ENCODE measurements at places on chromosomes 5 and 9.
A peak's percentile ranks its signal among the peaks of the same experiment; 100 is the strongest.

DNA sequence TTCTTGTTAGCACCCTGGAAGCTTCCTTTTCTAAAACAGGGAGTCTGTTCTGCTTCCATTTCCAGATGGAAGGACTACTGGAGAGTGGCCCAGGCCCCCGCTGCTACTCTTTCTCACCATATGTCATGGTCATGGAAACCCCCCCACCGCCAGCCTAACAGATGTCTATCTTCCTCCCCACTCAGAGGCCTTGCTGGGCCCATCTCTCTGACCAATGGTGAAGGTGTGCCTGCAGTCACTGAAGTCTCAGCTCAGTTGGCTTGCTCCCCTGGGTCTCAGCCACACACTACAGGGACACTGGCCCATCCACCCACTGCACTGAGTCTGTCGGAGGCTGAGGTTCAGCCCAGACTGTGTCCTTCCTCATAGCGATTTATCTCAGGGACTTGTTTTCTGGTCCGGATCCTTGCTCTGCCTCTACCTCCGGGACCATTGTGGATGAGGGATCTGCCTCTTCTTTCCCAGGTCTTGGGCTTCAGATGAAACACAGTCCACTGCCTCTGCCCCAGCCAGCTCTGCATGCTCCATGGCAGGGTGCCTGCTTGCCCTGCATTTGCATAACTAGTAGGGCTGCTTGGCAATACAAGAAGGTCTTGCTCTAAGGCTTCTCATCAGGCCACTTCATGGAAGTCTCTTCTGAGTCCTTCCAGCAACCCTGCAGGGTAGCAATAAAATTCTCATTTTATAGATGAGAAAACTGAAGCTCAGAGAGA is 30.8 kb downstream of the GALNT12 start:
- peak; percentile 32 for DNase-seq

DNA sequence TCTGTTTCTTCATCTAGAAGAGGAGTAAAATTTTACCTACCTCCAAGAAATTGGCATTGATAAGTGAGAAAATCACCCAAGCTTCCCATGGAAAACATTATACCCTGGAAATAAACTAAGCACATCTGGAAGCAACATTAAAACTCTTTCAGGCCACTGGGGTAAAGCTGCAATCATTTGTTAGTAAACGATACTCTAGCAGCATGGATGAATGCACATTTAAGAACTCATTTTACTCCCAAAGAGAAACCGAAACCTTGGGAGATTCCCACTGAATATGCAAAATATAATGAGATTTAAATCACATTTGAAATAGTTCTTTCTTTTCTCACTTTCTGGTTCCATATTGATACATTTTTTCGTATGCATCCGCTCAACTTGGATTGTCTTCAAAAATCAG is 467.5 kb downstream of the EFNA5 start:
- no peak for DNase-seq

DNA sequence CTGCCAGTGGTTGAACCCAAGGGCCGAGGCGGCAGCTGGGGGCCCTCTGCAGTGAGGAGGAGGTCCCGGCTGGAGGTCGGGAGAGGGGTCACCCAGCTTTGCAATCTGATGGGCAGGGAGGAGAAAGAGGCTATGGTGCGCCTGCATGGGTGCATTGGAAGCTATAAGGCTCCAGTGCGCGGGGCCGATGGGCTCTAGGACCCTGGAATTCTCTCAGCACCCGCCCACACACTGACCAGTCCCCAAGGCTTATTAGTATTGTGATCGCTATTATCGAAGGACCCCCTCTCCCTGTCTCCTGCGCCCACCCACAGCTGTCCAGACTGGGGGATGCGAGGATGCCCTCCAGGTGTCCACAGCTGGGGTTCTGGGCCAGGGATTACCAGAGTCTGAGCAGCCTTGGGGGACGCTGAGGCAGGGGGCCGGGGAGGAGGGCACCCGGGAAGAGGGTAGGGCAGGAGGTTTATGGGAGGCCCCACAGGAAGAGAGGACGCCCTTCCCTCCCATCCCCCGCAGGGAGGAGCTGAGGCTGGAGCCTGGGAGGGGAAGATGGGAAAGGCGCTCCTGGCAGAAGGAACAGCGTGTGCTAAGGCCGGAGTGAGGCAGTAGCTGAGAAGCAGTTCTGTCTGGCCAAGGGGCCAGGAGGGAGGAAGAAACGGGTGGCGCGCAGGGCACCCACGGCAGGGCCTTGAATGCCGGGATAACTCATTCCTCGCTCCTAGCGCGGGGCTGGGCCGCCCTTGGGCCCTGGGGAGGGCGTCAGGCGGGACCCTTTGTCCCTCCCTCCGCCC is 24.2 kb downstream of the C9orf50 start:
- no peak for DNase-seq

GRCh38 chr5:55681301-55681700 is 30.8 kb downstream of the SLC38A9 start:
- DNase-seq = no peak

DNA sequence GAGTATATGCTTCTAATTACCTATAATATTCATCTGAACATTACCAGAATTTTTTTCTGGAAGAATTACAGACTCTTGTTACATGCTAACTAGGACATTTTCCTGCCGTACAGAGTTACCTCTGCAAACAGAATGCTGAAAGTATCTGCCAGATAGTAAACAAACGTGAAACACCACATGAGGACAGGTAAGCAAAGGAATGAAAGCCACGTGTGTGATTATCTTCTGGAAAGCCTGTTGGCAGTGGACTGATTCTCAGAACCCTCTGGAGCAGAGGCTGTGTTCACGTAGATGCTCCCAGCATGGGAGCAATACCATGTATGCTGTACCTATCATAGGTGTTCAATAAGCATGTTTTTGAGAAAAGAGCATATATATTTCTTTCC is 472.6 kb downstream of the ENC1 start:
- DNase-seq = no peak

- no peak for DNase-seq
Observed at GRCh38 chr5:103259705-103260355, 1.3 kb downstream of the MACIR start.

GRCh38 chr5:133381571-133382365 is 230.6 kb downstream of the FSTL4 start:
- DNase-seq = no peak

GRCh38 chr5:9361835-9362234 is 184.0 kb downstream of the SEMA5A start:
- DNase-seq = no peak

- DNase-seq = no peak
Observed at GRCh38 chr9:4242239-4242638, 57.6 kb downstream of the GLIS3 start.

GRCh38 chr5:172417130-172417841 is 37.0 kb downstream of the SH3PXD2B start:
- no peak for DNase-seq

DNA sequence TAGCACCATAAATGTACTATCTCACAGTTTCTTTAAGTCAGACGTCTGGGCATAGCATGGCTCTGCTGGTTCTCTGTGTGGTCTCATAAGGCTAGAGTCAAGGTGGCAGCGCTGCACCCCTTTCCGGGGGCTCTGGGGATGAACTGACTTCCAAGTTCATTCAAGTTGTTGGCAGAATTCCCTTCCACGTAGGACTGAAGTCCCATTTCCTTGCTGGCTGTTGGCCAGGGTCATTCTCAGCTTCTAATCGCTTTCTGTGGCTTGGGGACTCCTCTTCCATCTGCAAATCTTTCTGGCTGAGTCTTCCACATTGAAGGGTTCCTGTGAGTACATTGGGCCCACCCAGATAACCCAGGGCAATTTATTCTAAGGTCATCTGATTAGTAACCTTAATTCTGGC is 211.0 kb downstream of the AGTPBP1 start:
- no peak for DNase-seq

GRCh38 chr5:16192311-16192710 is 12.7 kb upstream of the MARCHF11 start:
- DNase-seq = no peak

GRCh38 chr5:135670588-135670987 is 91.8 kb upstream of the CXCL14 start:
- DNase-seq = no peak

GRCh38 chr5:9283021-9283420 is 262.9 kb downstream of the SEMA5A start:
- no peak for DNase-seq

DNA sequence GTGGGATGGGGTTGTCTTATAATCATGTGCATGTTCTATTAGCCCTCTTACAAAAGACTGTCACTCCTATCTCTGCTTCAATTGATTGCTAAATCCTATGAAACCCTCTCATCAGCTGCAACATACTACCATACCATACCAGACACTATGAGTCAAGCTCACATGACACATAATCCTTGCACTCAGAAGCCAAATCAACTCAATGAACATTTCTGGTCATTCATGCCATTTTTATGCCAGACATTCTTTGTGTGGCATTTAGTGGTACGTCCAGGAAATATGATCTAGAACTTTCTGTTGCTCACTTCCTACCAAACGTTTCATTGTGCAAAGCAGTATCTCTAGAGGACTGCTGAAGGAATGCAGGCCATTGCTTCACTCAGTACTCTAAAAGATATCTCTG is 159.2 kb upstream of the GNA14 start:
- no peak for DNase-seq

DNA sequence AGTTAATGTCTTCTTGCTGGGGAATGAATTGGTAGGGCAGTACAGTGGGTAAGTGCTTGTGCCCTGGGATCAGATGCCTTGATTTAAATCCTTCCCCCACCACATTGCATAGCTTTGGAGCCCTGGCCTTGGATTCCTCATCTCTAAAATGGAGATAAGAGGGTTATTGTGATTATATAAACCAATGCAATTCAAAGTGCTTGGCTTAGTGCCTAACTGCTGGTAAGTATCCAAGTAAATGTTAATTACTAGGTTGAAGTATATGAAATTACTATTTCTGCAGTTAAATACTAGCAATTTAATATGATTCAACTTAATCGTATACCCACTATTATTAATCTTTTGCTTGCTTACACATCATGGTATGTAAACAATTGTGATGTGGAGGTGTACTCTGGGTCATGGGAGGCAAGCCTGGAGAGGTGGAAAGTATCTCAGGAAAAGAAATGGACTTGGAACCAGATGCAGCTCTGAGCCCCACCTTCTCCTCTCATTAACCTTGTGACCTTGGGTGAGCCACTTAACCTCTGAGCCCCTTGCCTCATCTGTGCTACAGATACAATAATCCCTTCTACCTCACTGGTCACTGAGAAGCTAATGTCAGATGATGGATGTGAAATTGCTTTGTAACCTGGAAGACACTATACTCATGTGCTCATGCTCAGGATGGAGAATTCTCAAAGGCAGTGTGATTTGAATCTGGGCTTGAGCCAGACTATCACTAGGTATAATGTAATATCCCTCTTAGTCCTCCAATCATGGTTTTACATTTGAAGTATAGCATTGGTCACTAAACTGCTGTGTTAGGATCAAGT is 23.8 kb downstream of the NEUROG1 start:
- DNase-seq = no peak

DNA sequence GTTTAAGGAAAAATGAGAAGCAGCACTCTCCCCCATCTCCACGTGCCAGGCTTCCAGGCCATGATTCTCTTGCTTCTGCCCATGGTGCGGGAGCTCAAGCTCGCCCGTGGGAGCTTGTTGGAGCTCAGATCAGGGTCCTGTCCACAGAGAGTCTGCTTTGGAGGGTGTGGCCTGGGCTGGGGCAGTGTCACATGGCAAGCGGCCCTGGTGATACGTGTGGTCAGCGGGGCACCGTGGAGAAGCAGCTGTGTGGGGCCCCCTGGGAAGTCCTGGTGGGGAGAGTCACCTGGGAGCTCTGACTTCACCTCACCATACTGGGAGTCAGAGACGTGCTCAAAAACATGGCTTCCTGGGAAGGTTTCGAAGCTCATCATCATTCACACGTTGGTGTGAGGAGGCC is 275.3 kb downstream of the GADD45G start:
- DNase-seq = no peak

GRCh38 chr5:154406231-154406630 is 39.6 kb upstream of the SAP30L start:
- no peak for DNase-seq

DNA sequence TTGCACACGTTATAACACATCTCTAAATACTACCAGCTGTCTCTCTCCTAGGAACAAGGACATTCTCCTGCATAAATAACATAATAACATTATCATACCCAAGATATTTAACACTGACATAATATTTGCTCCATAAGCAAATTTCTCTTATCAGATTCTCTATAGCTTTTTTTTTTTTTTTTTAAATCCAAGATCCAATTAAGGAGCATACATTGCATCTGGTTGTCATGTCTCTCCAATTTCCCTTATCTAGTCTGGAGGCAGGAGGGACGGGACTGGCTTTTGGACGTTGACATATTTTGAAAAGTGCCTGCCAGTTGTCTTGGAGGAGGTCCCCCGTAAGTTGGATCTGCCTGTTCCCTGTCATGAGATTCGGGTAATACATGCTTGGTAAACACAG is 76.6 kb downstream of the RAPGEF1 start:
- DNase-seq = no peak

- no peak for DNase-seq
Observed at GRCh38 chr5:13859270-13860065, 85.0 kb downstream of the DNAH5 start.

GRCh38 chr5:62093976-62094375 is 212.0 kb upstream of the KIF2A start:
- DNase-seq = no peak

- no peak for DNase-seq
Observed at GRCh38 chr5:167639766-167640165, 651.7 kb upstream of the WWC1 start.

DNA sequence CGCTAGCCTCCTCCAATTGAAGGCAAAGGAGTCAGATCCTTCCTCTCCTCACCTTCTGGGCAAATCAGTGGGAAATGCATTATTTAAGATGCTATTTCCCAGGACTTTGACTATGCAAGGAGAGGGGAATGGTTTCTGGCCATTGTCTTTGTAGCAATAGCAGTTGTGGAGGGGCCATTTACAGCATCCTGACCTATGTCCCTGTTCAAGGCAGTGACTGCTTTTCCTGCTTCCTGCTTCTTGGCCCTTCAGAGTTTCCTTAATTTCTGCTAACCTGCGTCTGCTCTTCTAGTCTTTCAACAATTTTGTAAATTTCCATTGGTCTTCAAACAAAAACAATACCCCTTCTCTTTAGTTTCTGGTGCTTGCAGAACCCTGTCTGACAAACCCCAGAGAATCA is 72.8 kb upstream of the PPARGC1B start:
- no peak for DNase-seq

- no peak for DNase-seq
Observed at GRCh38 chr5:72070529-72070928, 36.7 kb upstream of the MAP1B start.

- no peak for DNase-seq
Observed at GRCh38 chr5:133386662-133387061, 225.7 kb downstream of the FSTL4 start.

- DNase-seq = no peak
Observed at GRCh38 chr5:41410737-41411136, 99.7 kb downstream of the PLCXD3 start.

- DNase-seq = no peak
Observed at GRCh38 chr9:133950629-133951111, 41.5 kb downstream of the VAV2 start.

GRCh38 chr5:135356522-135357318 is 42.3 kb downstream of the MACROH2A1 start:
- no peak for DNase-seq

- DNase-seq = no peak
Observed at GRCh38 chr9:81389569-81389993, 299.8 kb downstream of the TLE1 start.

All from cerebellar nuclear complex (tissue), 1 donor.